ENCODE measurements at places on chromosomes 3 and 15. TPM values are rescaled to one million over a fixed set of nuclear protein-coding genes. Genes with fewer than 3 reads are reported as not detected.

The TERC gene
- total RNA-seq = 70.0 TPM

The ARPC4 gene
- total RNA-seq = 111 TPM

The STARD9 gene
- total RNA-seq = 17.7 TPM

The CLDN18 gene
- total RNA-seq = not detected

The UROC1 gene
- total RNA-seq = not detected

The CP gene
- 37.8 TPM for total RNA-seq

The EPHA6 gene
- not detected for total RNA-seq

The FGF7 gene
- 1.2 TPM for total RNA-seq

The P3H2 gene
- 7.8 TPM for total RNA-seq

The PPP2R3A gene
- total RNA-seq = 27.1 TPM

The GHSR gene
- not detected for total RNA-seq

DNA sequence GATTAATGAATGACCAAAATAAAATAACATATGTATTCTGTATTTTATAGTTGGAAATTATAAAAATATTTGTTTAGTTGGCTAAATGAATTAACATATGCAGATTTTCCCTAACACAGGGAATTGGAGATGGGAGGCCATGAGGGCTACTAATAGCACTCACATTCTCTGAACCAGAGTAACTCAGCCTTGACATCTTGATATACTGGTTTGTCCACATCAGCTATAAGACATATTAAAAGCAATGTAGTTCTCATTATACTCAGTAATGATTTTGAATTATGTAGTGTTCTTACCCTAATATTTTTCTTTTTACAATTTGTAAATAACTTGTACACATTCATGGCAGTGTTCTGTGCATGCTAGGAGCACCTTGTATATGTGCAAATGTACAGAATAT lies 255.9 kb downstream of the EPHA6 start:
- no peak for DNase-seq

- DNase-seq = no peak
These were observed 213.1 kb downstream of the FOXP1 start for GRCh38 chr3:71370467-71370866.

DNA sequence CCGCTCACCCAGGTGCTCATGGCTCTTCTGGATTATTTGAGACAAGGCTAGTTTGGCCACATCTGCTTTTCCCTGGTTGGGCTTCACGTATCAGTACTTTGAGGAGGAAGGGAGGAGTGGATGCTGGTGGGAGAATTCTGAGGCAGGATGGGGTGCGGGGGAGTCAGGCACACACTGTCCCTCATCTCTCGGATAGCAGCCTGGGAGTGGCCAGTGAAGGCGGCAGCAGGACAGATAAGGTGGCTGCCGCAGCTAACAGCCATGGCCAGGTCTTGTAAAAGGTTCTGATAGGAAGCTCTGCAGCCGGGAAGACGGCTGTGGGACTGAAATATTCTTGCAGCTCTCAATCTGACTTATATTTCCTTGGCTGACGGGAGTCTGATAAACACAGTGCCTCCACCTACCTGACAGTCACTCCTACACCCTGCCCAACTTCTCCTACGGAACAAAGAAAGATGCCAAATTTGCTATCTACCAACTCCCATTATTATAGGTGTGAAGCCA lies 87.3 kb downstream of the MESD start:
- no peak for DNase-seq

DNA sequence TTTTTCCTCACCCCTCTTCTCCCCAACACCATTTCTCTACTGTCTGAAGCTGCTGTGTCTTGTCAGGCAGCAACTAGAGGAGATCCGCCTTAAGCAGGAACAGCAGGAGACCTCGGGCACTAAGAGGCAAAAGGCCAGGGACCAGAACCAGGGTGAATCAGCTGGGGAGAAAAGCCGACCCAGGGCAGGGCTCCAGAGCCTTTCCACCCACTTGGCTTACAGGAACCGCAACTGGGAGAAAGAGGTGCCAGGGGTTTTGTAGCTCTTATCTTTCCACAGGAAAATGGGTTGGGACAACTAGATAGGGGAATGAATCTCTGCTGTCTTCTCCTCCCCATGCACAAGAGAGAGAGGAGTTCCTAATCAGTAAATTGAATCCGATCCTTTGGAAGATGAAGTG lies 3.0 kb upstream of the NGRN start:
- no peak for DNase-seq

- no peak for DNase-seq
These were observed 17.8 kb downstream of the TBL1XR1 start for GRCh38 chr3:177179281-177180067.

DNA sequence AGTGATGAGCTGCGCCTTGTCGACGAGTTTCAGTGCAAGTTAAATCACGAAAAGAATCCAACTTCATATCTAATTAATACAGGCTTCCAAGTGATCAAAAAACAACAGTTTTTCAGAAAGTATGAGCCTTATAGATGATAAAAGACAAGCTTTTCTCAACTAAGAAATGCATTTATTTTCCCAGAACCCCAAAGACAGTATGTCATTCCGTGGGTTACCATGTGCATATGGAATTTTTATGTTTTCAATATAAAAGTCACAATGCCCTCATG lies 442.8 kb downstream of the MAGI1 start:
- DNase-seq = no peak

DNA sequence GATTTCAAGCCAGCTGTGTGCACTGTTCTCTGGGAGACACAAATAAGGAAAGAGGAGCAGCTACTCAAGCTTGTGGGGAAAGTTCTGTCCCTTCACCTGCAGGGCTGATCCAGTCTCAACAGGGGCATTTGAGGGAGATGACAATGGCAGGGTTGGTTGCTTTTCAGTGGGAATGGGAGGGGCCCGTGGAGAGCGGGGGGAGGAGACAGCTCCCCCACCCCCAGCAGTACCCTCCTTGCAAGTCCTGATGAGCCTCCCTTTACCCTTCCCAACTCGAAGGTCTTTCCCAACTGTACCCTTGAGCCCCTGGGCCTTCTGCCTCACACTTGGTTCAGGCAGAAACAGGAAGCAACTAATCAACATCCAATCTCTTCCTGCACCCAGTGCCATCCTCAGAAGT lies 71.8 kb upstream of the SNRPA1 start:
- no peak for DNase-seq

- peak; percentile 19 for DNase-seq
These were observed 103.9 kb downstream of the TMEM266 start for GRCh38 chr15:76163457-76164295.

GRCh38 chr3:98786364-98787006 lies 23.3 kb downstream of the ST3GAL6 start:
- no peak for DNase-seq

- DNase-seq = no peak
These were observed 355.5 kb downstream of the TIGIT start for GRCh38 chr3:114649331-114649730.

DNA sequence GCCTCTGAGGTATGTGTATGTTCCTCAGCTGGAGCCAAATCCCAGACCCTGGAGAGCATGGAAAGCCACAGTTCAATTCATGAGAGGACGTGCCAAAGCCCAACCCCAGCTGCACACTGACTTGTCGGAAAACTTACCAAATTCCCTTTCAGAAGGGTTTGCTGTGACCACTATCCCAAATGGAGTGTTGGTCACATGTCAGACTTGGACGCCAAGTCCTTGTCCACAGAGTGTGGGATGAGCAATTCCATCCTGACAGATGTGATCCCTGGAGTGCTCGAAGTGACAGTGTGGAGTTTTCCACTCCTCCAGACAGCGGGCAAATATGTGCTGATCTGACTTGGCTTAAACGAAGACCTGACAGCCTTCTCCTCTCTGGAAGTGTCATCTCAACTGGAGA lies 71.2 kb downstream of the RORA start:
- DNase-seq = no peak

- no peak for DNase-seq
These were observed 53.4 kb upstream of the PRICKLE2 start for GRCh38 chr3:64278625-64279024.

GRCh38 chr3:106331636-106332035 lies 462.8 kb upstream of the CBLB start:
- no peak for DNase-seq

- no peak for DNase-seq
These were observed 173.6 kb downstream of the MECOM start for GRCh38 chr3:169489775-169490546.

GRCh38 chr3:106398891-106399600 lies 530.2 kb upstream of the CBLB start:
- DNase-seq = no peak

GRCh38 chr15:88690331-88690730 lies 51.5 kb downstream of the ISG20 start:
- no peak for DNase-seq

DNA sequence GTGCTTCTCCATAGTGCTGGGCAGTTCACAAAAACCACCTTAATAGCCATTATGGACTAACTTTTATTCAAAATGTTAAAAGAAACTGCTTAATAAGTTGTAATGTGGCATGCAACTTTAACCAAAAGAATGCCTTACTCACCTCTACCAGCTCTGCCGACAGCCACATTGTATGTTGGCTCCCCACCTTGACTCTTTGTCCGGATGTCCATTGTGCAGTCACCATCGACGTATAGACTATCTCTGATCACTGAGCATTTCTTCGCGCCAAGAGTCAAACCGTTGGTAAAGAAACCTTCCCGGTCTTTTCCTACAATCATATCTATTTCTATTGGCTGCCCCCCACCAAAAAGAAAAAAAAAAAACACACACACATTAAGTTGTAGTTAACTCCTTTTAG lies 2.5 kb downstream of the PFN2 start:
- DNase-seq = no peak

DNA sequence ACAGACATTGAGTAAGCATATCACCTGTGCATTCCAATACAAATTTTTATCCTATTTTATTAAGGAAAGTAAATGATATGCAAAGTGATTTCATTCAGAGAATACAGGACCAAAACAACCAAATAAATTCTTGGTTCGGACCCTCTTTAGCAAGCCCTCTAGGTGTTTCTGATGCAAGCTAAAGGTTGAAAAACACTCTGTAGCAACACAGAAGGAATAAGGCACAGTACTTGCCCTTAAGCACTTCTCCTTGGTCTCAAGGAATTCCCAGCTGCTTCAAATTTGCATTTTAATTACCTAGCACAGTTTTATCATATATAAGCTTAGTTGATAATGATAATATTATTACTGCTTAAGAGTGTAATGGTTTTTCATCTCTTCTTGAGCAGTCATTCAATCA lies 288.4 kb downstream of the KCNH8 start:
- no peak for DNase-seq

GRCh38 chr3:122416966-122417365 lies 1.1 kb upstream of the WDR5B start:
- no peak for DNase-seq

DNA sequence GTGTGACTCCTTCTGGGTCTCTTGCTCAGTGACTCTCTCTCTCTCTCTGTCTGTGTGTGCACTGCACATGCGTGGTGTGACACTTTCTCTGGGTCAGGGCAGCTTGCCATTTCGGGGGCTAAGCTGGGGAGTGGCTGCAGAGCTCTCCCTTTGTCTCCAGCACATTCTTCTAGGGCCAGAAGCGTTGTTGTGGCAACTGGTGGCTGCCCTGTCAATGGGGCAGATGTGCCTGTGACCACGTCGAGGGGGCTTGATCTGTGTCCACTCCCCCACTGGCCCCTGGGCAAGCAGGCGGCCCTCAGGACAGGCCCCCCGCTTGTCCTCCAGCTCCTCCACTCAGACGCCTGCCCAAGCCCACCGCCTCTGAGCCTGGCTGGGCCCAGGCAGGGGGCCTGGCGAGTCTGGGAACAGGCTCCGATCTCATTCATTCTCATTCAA lies 67.8 kb downstream of the WNT7A start:
- DNase-seq = no peak

DNA sequence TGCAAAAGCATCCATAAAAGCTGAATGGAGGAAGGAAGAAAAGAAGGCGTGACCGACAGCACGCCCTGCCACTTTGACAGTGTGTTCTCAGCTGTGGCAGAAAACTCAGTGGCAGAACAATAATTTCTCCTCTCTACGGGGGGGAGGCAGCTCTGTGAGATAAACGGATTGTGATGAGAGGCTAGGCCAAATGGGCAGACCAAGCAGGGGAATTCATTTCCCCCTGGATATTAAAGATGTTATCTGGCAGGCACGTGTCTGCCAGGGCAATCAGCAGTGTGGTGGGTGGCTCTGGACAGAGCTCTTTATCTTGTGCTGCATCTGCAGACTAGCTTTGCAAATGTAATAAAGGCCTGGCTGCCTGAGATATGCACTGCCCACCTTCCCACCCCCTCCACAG lies 1.9 kb upstream of the RMDN3 start:
- no peak for DNase-seq

DNA sequence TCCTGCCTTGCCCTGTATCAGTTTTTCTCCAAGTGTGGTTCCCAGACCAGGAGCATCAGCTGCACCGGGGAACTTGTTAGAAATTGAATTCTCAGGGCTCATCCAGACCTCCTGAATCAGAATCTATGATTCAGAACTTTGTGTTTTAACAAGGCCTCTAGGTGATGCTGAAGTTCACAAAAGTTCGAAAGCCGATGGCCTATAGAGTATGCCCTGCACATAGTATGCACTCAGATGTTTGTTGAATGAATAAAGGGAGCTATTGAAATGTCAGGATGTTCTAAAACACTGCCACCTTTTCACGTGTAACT lies 664 bp upstream of the LARP6 start:
- no peak for DNase-seq

Data from Peyer's patch (tissue), 4 donors.